ENCODE measurements at places on chromosomes 2 and 18. TPM values are rescaled to one million over a fixed set of nuclear protein-coding genes. Genes with fewer than 3 reads are reported as not detected.

MRO gene
- total RNA-seq = not detected

MAB21L4 gene
- not detected for total RNA-seq

RGPD6 gene
- 11.4 TPM for total RNA-seq

DNA sequence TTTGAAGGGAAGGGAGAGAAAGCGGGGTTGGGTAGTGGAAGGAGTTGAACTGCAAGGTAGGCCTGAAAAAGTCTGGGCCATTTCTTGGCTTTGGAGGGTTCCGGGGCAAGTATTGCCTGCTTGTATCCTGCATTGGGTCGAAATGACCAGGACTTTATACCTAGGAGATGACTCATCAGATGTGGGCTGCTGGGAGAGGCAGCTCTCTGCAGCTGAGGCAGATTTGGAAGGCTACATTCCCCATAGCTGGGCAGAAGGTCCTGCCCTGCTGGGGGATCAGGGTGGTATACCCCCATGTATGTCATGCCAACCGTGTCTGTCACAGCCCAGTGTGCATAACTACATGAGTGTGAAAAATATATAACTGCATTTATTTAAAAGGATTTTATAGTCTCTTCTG is 171.8 kb upstream of the SPRED2 start:
- no peaks in the 10 kb centered on the region for H3K36me3 ChIP-seq
- DNase-seq = no peak
- no peak overlapping the region for H3K4me3 ChIP-seq

GRCh38 chr2:226410247-226410835 is 389.3 kb downstream of the IRS1 start:
- no peak overlapping the region for H3K27ac ChIP-seq
- H3K4me3 ChIP-seq = no peak overlapping the region
- H3K27me3 ChIP-seq = peaks cover 14% of the 10 kb centered on the region
- no peaks in the 10 kb centered on the region for H3K36me3 ChIP-seq

GRCh38 chr18:48985161-48985560 is 34.4 kb upstream of the SMAD7 start:
- no peak for DNase-seq
- H3K27ac ChIP-seq = no peak overlapping the region
- peaks cover 4% of the 10 kb centered on the region for H3K4me1 ChIP-seq
- H3K36me3 ChIP-seq = no peaks in the 10 kb centered on the region
- H3K27me3 ChIP-seq = no peaks in the 10 kb centered on the region
- H3K4me3 ChIP-seq = no peak overlapping the region

DNA sequence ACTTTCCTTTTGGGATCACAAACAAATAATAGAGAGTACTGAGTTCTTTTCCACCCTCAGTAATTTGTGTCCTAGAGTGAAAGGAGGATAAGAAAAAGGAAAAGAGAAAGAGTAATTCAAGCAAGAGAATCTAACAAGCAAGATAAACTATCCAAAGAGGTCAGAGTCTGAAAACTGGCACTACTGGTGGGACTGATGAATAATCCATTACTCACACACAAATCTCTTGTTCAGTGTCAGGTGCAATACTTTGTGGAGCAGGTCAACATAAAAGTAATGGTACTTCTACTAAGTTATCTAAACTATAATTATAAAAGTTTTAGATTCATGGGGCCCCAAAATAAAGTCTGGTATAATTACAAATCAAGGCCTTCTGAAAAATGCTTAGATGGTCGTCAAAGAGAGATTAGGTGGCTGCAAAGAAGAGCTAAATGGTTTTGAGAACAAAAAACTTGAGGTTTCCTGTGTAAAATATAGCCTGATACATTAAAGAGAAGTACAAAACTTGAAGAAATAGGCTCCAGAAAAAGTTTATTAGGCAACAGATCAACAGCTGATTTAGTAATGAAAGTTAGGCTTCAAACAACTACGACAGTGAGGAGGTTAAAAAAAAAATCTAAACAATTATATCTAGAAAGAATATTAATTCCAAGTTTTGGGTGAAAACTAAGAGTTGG is 109.4 kb downstream of the BAZ2B start:
- H3K4me1 ChIP-seq = peaks cover 14% of the 10 kb centered on the region
- no peak overlapping the region for H3K27ac ChIP-seq
- DNase-seq = no peak
- H3K36me3 ChIP-seq = peaks cover 2% of the 10 kb centered on the region
- H3K4me3 ChIP-seq = no peak overlapping the region
- no peaks in the 10 kb centered on the region for H3K27me3 ChIP-seq

- H3K27ac ChIP-seq = no peak overlapping the region
- no peaks in the 10 kb centered on the region for H3K36me3 ChIP-seq
- H3K4me1 ChIP-seq = no peaks in the 10 kb centered on the region
- no peak overlapping the region for H3K4me3 ChIP-seq
Measured at GRCh38 chr2:123518367-123518766, 506.7 kb upstream of the CNTNAP5 start.

All from activated naive CD4-positive, alpha-beta T cell treated with anti-CD3 and anti-CD28 coated beads for 36 hours (primary cell).